ENCODE measurements at places on chromosomes 4 and X.

DNA sequence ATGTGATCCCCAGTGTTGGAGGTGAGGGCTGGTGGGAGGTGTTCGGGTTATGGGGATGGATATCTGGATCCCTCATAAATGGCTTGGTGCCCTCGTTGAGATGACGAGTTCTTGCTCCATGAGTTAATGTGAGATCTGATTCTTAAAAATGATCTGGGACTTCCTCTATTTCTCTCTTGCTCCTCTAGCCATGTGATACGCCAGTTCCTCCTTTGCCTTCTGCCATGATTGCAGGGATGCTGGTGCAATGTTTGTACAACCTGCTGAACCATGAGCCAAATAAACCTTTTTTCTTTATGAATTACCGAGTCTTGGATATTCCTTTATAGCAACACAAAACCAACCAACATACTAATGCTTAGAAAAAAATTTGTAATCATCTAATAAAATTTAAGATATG lies 56.6 kb downstream of the STAP1 start:
- DNase-seq, result no peak

- DNase-seq, result peak; percentile 9
Observed at GRCh38 chr4:2259541-2260343, 2.2 kb downstream of the MXD4 start.

GRCh38 chr4:39812500-39812899 lies 114.6 kb downstream of the UBE2K start:
- DNase-seq, result no peak

DNA sequence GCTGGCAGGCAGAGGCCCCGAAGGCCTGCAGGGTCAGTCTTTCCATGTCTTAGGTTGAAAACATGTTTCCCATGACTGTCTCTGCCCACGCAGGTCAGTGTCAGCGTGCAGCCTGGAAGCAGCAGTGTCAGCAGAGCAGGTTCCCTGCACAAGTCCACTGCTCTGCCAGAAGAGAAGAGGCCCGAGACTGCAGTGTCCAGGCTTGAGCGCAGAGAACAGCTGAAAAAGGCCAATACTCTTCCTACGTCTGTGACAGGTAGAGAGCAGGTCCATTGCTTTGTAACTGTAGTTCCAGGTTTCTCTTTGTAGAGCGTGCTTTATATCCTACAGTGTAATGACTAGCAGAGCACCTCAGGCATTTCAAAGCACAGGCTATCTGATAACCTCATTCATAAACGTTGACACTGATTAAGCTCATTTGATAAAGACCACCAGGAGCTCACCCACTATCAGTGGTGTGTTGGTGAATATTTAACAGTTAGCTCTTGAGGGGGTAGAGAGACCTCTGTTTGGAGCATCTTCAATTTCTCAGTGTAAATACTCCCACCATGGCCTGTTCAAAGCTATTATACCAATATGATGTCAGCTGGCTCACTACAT lies 63.2 kb downstream of the AASDH start:
- no peak for DNase-seq

GRCh38 chr4:183588169-183588675 lies 70.8 kb downstream of the RWDD4 start:
- no peak for DNase-seq

Measured in WTC11 (cell line).